ENCODE measurements at places on chromosomes 4 and X.

GRCh38 chr4:40722576-40723161 lies 27.1 kb upstream of the NSUN7 start:
- DNase-seq, result no peak

- DNase-seq, result no peak
Observed at GRCh38 chrX:112874175-112874574, 33.5 kb upstream of the AMOT start.

DNA sequence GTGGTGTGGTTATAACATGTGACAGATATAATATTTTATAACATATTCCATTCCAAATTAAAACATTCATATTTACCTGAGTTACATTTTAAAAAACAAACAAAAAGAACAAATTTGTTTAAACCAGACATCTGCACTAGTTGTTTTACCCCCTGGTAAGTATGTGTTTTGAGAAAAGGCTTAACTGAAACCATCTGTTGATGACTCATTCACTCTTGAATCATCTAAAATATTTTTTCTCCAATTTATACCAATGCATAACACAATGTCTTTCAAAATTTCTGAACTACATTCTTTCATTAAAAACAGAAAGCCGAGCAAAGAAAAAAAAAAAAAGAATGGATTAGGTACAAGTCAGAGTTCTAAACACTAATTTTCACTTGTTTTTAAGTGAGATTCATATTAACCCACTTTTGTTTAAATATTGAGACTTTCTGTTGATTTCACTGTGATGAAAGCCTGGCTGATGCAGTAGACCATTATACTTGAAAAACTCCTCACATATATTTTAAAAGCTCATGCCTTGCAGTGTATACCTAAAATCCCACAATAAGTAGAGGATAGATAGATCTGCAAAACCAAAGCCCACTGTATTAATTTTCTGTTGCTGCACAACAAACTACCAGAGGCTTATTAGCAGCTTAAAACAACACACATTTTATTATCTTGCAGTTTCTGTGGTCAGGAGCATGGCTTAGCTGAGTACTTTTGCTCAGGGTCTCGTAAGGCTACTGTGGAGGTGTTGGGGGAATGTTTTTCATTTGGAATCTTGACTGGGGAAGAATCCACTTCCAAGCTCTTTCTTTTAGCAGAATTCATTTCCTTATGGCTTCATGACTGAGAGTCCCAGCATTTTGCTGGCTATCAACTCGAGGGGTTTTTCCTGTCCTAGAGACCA lies 221.5 kb downstream of the PCDH18 start:
- DNase-seq, result no peak

DNA sequence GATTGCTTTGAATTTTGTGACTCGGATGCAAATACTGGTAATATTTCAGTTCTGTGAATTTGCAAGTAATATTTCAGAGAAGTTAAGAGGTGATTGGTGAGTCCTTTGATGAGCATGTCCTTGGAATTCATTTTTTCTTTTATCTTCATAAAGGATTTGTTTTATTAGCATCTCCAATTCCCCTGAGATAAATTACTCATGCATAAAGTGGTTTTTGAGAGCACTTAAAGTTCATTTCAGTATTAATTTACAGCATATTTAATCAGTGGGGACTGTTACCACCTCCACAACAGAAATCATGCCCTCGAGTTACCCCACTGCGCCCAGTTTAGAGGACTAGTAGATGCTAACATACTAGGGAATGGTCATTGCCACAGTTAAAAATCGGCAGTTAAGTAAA lies 65.0 kb downstream of the ZFX start:
- no peak for DNase-seq

- no peak for DNase-seq
Observed at GRCh38 chr4:145734031-145734430, 54.1 kb downstream of the C4orf51 start.

- DNase-seq, result no peak
Observed at GRCh38 chrX:69063486-69063885, 101.8 kb downstream of the PJA1 start.

DNA sequence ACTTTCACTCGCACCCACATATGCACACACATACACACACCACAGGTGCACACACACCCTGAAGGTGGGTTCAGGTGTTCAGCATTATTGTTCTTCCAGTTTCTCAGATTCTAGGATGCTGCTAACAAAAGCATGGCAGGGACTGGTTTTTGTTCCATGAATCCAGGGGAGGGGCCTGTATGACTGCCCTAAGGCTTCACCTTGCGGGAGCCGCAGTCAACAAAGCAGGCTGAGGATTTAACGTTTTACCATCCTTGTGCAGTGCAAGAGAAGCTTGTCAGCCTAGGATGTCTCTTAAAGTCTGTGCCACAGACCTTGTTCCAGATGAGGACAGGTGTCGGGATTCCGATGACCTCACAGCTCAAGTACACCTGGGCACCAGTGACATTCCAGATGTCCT lies 61.8 kb downstream of the POLR2B start:
- no peak for DNase-seq

GRCh38 chrX:2841537-2841936 lies 12.8 kb downstream of the GYG2 start:
- DNase-seq, result no peak

DNA sequence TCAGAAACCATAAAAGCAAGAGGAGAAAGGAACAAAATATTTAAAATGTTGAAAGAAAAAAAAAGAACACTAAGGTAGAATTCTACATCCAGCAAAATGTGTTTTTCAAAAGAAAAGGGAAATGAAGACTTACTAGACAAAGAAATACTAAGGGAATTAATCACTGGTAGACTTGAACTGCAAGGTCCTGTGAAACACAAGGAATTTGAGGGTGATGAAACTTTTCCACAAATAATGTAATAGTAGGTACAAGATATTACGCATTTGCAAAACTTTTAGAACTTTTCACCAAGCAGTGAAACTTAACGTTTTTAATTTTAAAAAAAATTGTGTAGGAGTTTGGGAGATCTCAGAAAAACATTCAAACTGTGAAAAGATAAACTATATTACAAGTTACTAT lies 180.3 kb upstream of the MAGEB16 start:
- no peak for DNase-seq

DNA sequence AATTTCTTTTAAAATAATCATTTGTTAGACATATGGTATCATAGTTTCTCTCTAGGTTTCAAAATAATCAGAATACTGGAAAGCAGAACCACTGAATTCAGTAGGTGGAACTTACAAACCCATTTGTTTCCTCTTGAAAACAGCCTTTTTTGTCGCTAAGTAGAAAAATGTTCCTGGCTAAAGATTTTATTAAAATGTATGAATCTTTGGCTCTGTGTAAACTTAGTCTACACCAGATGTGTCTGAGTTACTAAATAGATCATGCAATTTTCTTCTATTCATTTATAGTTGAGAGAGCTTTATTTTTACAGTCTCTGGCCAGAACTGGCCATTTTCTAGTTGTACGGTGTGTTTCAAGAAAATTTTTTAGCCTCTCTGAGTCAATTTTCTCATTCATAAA lies 1.0 kb downstream of the CYSLTR1 start:
- no peak for DNase-seq

GRCh38 chr4:101862595-101862994 lies 72.1 kb downstream of the BANK1 start:
- no peak for DNase-seq

DNA sequence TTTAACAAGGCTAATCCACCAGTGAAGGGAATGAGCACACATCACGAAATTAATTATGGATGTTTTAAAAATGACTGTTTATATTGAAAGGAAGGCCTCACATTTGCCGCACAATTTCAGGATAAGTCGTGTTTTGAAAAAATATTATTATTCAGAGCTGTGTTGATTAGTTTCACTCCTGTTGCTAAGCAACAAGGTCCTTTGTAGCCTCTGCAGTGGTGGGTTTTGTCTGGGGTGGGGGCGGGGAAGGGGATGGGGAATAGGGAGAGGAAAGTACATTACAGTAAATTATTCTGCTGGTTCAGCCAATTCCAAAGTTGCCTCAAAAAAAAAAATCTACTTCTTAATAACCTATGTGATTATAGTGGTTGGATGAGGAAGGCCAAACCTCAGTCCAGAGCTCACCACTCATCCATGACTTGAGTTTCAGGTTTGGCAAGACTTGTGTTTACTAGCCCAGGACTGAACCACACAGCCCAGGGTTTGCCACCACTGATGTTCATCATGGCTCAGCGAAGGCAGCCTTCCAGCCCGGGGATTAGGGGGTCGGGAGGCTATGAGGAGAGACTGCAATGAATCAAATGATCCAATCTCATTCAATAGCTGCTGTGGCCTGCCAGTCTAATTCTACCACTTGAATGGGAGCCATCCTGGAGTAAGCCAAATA lies 162.5 kb upstream of the ATP6AP2 start:
- DNase-seq, result no peak

- no peak for DNase-seq
Observed at GRCh38 chr4:67988991-67989390, 25.7 kb upstream of the TMPRSS11A start.

GRCh38 chr4:125368146-125368545 lies 53.4 kb downstream of the FAT4 start:
- no peak for DNase-seq

GRCh38 chrX:65607070-65607742 lies 60.2 kb upstream of the MSN start:
- no peak for DNase-seq

DNA sequence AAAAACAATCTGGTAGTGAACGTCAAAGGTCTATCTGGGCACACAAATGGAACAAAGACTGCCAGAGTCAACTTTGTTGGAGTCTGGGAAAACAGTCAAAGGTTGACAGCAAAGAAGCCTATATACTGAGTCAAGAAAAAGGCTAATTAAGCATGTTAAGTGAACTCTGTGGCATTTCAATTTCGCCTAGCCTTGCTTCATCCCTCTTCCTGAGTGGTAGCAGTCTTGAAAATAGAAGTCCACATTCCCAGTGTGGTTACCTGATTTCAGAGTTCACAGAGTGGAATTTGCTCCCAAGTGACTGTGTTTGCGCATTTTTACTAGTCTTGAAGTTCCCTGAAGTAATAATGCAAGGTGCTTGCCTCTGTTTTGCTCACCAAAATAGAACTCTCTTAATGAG lies 760.0 kb downstream of the FSTL5 start:
- DNase-seq, result no peak

- no peak for DNase-seq
Observed at GRCh38 chrX:40085102-40085551, 12.6 kb downstream of the BCOR start.

- DNase-seq, result no peak
Observed at GRCh38 chr4:48812866-48813265, 18.0 kb upstream of the OCIAD1 start.

DNA sequence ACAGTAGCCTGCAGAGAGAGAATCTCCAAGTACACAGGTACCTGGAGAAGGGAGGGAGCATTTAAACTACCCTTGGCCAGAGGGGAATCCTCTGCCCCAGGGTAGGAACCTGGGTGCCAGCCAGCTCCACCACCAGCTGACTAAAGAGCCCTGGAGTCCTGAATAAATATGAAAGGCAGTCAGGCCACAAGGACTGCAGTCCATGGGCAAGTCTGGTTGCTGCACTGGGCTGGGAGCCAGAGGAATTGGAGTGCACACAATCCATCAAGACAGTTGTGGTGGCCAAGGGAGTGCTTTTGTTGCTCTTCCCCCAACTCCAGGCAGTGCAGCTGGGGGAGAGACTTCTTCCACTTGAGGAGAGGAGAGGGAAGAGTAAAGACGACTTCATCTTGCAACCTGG lies 172.5 kb downstream of the HNRNPD start:
- no peak for DNase-seq

GRCh38 chrX:106862972-106863688 lies 40.0 kb downstream of the RIPPLY1 start:
- DNase-seq, result no peak

Measured in NCI-H1930 (cell line).